ENCODE measurements at places on chromosomes 12 and 14.

DNA sequence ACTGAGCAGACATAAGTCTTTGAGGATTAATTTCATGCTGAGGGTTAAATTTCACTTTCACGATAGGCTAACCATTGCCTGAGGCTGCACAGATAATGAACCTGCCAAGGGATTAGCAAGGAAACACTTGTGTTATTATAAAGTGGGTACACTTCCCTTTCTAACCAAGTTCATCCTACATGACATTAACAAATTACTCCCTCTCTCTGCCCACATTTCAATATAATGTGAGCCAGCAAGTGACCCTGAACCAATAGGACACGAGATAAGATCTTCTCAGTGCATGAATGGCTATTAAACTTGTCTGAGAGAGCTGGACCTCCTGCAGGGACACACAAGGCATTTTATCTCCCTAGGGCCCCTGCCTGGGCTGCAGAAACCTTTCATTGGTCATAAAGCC lies 173.5 kb downstream of the PAX9 start:
- no peak for DNase-seq

DNA sequence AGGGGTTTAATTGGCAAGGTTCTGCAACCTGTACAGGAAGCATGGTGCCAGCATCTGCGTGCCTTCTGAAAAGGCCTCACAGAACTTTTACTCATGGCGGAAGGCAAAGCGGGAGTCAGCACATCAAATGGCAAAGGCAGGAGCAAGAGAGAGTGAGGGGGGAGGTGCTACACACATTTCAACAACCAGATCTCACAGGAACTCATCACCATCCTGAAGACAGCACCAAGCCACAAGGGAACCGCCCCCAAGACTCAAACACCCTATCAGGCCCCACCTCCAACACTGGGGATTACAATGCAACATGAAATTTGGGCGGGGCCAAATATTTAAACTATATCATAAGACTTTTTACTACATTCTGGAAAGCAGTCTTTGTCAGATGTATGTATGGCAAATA lies 38.0 kb upstream of the FKBP4 start:
- DNase-seq = no peak

GRCh38 chr12:45216983-45217485 lies 1.1 kb downstream of the ANO6 start:
- DNase-seq = no peak

- no peak for DNase-seq
Measured at GRCh38 chr12:126953365-126953889, 1313.5 kb upstream of the TMEM132C start.

DNA sequence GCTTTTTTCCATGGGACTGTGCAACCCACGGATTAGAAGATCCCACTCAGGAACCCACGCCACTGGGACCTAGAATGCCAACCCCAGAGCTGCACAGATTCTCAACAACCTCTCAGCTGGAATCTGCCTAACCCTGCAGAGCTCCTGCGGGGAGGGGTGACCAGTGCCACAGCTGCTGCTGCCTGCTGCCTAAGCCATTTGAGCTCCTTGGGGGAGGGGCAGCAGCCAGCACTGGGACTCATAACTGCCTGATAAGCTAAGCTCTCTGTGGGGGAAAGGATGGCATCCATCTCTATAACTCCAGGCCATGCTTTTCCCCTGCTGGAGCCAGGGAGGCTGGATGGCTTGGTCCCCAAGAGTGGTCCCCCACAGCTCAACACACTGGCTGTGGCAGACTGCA lies 182.8 kb downstream of the SLC5A8 start:
- DNase-seq = no peak

DNA sequence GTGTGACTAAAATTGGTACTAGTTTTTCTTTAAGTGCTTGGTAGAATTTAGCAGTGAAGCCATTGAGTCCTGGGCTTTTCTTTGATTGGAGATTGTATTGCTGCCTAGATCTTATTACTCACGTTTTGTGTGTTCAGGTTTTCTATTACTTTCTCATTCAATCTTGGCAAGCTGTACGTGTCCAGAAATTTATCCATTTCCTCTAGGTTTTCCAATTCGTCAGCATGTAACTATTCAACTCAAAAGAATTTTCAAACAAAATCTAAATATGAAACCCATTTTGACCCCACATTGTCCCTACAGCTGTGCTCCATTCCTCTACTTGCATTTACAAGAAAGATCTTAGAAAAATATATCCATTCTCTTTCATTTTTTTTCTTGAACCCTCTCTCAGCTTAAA lies 1613.4 kb upstream of the SEL1L start:
- DNase-seq = peak; percentile 6

Measured in stromal cell of bone marrow (primary cell).